DND-41 (cell line): ENCODE measurements at places on chromosomes 5 and 9.
A peak's percentile ranks its signal among the peaks of the same experiment; 100 is the strongest.

- no peak overlapping the region for H3K27ac ChIP-seq
- no peak overlapping the region for H3K4me3 ChIP-seq
These were observed 249.0 kb downstream of the TMEM167A start for GRCh38 chr5:82828211-82828610.

- H3K27ac ChIP-seq = no peak overlapping the region
- DNase-seq = no peak
- H3K4me1 ChIP-seq = no peaks in the 10 kb centered on the region
These were observed 218.1 kb upstream of the NREP start for GRCh38 chr5:111975133-111975532.

DNA sequence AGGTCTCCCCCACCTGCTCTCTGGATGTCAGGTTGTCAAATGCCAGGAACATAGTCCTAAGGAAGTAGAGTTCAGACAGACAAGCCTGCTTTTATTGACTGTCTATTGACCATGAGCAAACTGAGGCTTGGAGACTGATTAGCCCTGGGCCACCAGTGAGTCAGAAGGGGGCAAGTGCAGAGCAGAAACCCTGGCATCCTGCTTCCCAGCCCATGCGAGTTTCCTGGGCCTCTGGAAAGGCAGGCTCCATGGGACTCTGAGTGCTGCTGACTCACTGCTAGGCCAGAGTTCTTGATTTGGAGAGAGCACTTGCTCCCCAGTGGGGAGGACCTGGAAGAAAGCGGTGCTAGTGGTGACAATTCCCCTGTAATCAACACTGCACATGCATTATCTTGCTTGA is 2.8 kb upstream of the HBEGF start:
- peaks cover 22% of the 10 kb centered on the region for H3K4me1 ChIP-seq
- H3K4me3 ChIP-seq = no peak overlapping the region
- H3K27me3 ChIP-seq = peaks cover 33% of the 10 kb centered on the region
- DNase-seq = no peak
- H3K27ac ChIP-seq = no peak overlapping the region

- DNase-seq = no peak
- no peaks in the 10 kb centered on the region for H3K4me1 ChIP-seq
- H3K27ac ChIP-seq = no peak overlapping the region
- H3K36me3 ChIP-seq = no peaks in the 10 kb centered on the region
These were observed 35.1 kb downstream of the GRIA1 start for GRCh38 chr5:153525536-153525935.

- H3K27ac ChIP-seq = no peak overlapping the region
- no peaks in the 10 kb centered on the region for H3K27me3 ChIP-seq
- no peak for DNase-seq
- H3K4me3 ChIP-seq = no peak overlapping the region
- no peaks in the 10 kb centered on the region for H3K4me1 ChIP-seq
These were observed 33.3 kb downstream of the IPPK start for GRCh38 chr9:92636627-92637026.

GRCh38 chr5:33604503-33604902 is 163.7 kb downstream of the TARS1 start:
- no peak for DNase-seq
- no peak overlapping the region for H3K4me3 ChIP-seq
- no peaks in the 10 kb centered on the region for H3K4me1 ChIP-seq
- H3K27ac ChIP-seq = no peak overlapping the region
- H3K27me3 ChIP-seq = no peaks in the 10 kb centered on the region

DNA sequence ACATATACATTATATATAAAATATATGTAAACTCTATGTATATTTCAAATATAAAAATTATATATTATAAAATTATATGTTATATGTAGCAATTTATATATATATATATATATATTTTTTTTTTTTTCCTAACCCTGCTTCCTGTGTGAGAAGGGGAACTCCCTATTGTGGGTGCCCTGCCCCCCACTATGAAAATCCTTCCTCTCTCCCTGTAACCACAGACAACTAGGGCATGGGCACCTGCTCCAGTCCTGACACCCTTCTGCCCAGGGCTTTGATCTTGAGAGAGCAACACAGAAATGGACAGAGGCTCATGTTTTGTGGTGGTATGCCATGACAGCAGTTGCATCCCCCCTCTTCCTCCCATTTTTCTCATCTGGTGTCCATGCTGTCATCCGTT is 148.7 kb upstream of the IL12B start:
- H3K27me3 ChIP-seq = no peaks in the 10 kb centered on the region
- no peaks in the 10 kb centered on the region for H3K36me3 ChIP-seq
- DNase-seq = peak; percentile 70
- peaks cover 6% of the 10 kb centered on the region for H3K4me1 ChIP-seq
- H3K27ac ChIP-seq = no peak overlapping the region

DNA sequence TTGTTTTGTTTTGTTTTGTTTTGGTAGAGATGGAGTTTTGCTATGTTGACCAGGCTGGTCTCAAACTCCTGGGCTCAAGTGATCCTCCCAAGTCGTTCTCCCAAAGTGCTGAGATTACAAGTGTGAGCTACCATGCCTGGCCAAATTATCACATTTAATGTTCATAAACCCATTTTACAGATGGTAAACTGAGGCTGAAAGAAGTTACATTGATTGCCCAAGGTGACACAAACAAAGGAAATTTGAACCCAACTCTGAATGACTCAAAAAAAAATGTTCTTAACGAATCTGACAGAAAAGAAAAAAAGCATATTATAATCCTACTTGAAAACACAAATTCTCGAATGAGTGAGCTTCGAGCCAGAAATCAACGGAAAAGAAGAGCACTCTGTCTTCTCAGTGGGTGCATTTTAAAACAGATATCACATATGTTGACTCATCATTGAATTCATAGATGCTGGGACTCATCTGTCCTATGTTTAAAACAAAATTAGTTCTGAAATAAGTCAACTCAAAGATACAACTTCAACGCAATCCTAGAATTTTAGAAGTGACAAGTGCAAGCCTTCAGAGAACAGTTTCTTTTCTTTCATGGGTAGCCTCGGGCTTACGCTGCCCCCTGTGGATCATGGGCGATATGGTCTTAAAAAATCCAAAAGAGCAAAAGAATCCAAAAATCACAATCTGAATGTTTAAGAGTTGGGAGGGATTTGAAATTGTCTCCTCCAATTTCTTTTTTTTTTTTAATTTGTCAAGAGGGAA is 28.4 kb downstream of the TIMD4 start:
- no peaks in the 10 kb centered on the region for H3K4me1 ChIP-seq
- DNase-seq = peak; percentile 31
- H3K4me3 ChIP-seq = no peak overlapping the region
- H3K27me3 ChIP-seq = no peaks in the 10 kb centered on the region
- no peaks in the 10 kb centered on the region for H3K36me3 ChIP-seq
- no peak overlapping the region for H3K27ac ChIP-seq

- peak overlapping the region; percentile 38 for H3K27ac ChIP-seq
- 0 out of 2 replicates have a peak, but pooled peaks cover 5% of the 10 kb centered on the region for H3K36me3 ChIP-seq
- DNase-seq = peak; percentile 57
- H3K4me1 ChIP-seq = peaks cover 61% of the 10 kb centered on the region
- no peak overlapping the region for H3K4me3 ChIP-seq
These were observed 184.5 kb downstream of the GNAQ start for GRCh38 chr9:77847059-77847499.

DNA sequence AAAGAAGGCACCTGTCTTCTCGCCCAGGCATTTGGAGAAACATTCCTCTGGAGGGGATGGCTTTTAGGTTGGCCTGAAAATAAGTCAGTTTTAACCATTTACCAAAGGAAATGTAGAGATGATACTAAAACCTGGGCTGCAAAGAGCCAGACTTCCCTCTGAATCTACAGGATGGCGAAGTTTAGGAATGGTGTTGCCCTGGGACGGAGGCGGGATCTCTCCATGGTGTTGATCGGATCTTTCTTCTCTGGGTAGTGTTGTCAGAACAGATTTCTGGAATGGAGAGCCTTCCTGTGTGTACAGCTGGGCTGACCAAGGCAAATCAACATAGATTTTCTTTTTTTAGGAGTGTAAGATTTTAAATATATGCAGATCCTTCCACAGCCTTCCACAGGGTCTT is 159.2 kb downstream of the PDZD2 start:
- H3K4me1 ChIP-seq = no peaks in the 10 kb centered on the region
- H3K4me3 ChIP-seq = no peak overlapping the region
- no peak overlapping the region for H3K27ac ChIP-seq
- DNase-seq = no peak

- H3K27me3 ChIP-seq = no peaks in the 10 kb centered on the region
- H3K36me3 ChIP-seq = no peaks in the 10 kb centered on the region
- no peak for DNase-seq
- H3K27ac ChIP-seq = no peak overlapping the region
- peaks cover 8% of the 10 kb centered on the region for H3K4me1 ChIP-seq
These were observed 91.5 kb upstream of the NREP start for GRCh38 chr5:111848476-111848875.

DNA sequence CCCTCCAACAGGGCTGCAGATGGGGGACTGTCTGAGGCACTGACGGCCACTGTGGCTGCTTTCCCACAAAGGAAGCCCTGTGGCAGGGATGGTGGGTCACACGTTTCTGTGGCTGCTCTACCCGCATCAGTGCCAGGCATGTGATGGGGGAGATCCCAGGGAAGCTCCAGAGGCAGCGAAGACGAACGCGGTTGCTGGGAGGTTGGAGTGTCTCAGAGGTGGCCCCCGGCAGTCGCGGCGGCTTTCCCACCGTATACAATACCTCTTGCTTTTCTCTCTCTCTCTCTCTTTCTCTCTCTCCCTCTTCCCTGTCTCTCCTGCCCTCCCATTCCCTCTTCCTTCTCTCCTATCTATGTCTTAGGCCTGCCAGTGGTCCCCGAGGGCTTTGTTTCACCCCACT is 56.7 kb downstream of the CYFIP2 start:
- DNase-seq = no peak
- H3K36me3 ChIP-seq = peaks cover 96% of the 10 kb centered on the region
- H3K27ac ChIP-seq = no peak overlapping the region
- no peak overlapping the region for H3K4me3 ChIP-seq

DNA sequence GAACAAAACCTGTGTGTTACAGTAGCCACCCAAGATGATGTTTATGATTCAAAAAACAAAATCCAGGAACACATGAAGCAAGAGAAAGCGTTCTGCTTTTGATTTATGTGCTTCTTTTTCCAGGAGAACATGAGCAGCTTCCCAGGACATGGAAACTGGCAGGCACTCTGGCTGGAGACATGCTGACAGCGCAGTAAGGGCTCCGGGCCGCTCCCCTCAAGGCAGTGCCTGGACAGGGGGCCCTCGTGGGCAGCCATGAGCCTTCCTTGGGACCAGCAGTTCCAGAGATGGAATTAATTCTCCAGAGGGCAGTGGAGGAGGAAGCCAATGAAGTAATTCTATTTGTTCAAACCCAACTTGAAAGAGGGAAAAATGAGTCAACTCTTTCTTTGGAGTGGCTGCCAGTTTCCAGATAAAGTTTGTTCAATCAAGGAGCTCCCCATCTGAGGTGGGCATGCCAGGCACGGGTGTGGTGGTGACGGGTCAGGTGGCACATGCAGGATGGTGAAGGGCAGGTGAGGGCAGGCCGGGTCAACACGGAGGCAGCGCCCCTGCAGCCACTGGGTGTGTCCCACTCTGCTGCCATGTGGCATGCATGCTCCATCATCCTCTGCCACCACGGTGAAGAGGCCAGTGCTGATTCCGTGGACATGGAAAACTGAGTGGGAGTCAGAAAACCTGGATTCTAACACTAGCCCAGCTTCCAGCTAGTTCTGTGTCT is 83.8 kb downstream of the OTULIN start:
- H3K4me3 ChIP-seq = no peak overlapping the region
- no peak overlapping the region for H3K27ac ChIP-seq
- H3K4me1 ChIP-seq = 0 out of 2 replicates have a peak, but pooled peaks cover 2% of the 10 kb centered on the region
- DNase-seq = no peak

- DNase-seq = no peak
- H3K4me3 ChIP-seq = no peak overlapping the region
- no peak overlapping the region for H3K27ac ChIP-seq
- H3K27me3 ChIP-seq = no peaks in the 10 kb centered on the region
- no peaks in the 10 kb centered on the region; the same call in 1 of the 2 replicates for H3K36me3 ChIP-seq
These were observed 106.3 kb downstream of the PCSK5 start for GRCh38 chr9:75996726-75997125.

DNA sequence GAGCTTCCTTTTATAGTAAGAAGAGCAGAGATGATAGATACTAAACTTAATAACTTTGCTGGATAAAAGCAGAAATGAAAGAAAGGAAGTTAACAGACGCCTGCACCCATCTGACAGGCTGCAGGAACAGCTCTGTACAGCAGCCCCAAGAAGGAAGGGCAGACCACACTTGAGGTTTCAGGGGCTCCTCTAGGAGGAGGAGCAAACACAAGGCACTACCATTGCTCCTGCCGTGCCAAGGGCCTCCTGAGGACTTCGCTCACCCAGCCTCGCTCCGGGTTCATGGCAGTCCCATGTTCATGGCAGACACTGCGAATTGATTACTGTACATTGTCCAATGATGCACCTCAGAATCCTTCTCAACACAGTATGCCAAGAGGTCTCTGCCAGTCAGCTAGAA is 85.1 kb downstream of the AMBP start:
- DNase-seq = no peak
- H3K36me3 ChIP-seq = no peaks in the 10 kb centered on the region
- no peak overlapping the region for H3K27ac ChIP-seq

DNA sequence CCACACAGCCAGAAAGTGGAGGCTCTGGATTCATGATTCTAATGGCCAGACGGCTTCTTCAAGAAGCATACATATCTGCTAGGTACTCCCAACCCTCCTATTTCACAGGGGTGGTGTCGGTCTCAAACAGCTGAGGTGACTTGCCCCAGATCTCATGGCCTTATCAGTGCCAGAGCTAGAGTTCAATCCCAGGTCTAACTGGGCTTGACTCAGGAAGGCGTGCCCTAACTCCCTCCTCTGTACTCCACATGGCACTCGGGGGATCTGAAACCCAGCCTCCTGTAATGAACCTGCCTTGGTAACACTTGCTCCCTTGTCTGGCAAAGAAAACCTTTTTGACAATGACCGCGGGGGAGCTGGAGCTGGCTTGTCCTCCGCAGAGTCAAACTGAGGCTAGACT is 2.1 kb downstream of the QRFP start:
- H3K36me3 ChIP-seq = peaks cover 25% of the 10 kb centered on the region
- H3K27ac ChIP-seq = no peak overlapping the region
- H3K4me1 ChIP-seq = no peaks in the 10 kb centered on the region
- DNase-seq = no peak
- H3K4me3 ChIP-seq = no peak overlapping the region
- no peaks in the 10 kb centered on the region for H3K27me3 ChIP-seq

GRCh38 chr9:36093384-36093783 is 43.1 kb upstream of the GLIPR2 start:
- no peak for DNase-seq
- H3K36me3 ChIP-seq = no peaks in the 10 kb centered on the region
- H3K4me3 ChIP-seq = no peak overlapping the region
- H3K27me3 ChIP-seq = no peaks in the 10 kb centered on the region
- H3K4me1 ChIP-seq = no peaks in the 10 kb centered on the region

DNA sequence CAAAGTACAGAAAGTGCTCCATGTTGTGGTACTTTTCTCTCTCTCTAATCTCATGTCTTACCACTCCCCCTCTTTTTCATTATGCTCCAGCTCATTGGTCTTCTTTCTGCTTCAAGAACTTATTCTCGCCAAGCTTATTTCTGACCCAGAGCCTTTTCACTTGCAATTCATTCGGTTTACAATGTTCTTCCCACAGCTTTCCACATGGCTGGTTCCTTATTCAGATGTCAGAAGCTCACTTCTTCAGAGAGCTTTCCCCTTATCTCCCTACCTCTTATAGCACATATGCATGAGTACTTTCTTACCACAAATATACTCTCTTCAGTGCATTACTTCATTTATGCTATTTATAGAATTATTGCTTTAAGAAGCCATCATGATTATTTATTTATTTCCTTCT is 338.8 kb upstream of the ATP10B start:
- H3K4me1 ChIP-seq = no peaks in the 10 kb centered on the region
- H3K4me3 ChIP-seq = no peak overlapping the region
- H3K27me3 ChIP-seq = no peaks in the 10 kb centered on the region
